ENCODE measurements at places on chromosomes 6 and 20.

DNA sequence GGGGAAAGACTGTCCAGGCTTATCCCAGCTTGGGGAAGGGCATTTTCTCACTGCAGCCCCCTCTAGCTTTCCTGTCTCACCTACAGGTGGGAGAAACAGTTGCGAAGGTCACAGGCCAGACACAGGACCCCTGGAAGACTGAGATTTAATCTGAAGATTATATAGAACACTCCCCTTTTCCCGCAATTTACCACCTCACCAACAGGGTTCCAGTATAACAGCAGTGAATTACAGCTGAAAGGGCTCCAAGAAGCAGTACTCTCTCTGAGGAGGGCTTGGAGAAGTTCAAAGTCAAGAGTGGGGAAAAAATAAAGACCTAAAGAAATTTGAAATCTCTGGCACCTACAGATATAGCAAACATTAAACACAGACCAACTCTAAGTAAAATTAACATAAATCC lies 111.9 kb downstream of the ANKRD60 start:
- no peak for DNase-seq

DNA sequence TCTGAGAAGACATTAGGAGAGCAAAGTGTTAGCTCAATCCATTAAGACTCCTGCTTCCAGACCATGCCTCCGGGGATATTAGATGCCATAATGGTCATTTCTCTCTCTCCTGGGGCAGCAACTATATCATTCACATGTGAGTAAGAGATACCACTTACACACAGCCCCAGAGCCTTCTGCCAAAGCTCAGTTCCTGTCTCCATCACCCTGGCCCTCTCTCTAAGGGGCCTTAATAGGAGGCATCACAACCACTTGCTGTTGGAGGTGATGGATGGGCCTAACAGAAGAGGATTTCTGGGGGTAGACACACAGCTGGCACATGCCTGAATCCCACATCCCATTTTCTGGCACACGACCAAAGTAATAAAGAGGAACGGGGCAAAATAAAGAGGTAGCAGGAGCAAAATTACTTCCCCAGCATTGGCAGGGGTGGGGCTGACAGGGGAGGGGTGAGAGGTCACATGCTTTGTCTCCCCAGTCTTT lies 34.0 kb upstream of the VSTM2L start:
- DNase-seq: no peak

GRCh38 chr6:127484212-127484863 lies 25.1 kb upstream of the KIAA0408 start:
- no peak for DNase-seq

- no peak for DNase-seq
Observed at GRCh38 chr6:13131935-13132661, 196.2 kb downstream of the TBC1D7 start.

- DNase-seq: no peak
Observed at GRCh38 chr6:119736296-119737021, 386.9 kb upstream of the MAN1A1 start.

- no peak for DNase-seq
Observed at GRCh38 chr20:54231036-54231435, 23.1 kb downstream of the PFDN4 start.

DNA sequence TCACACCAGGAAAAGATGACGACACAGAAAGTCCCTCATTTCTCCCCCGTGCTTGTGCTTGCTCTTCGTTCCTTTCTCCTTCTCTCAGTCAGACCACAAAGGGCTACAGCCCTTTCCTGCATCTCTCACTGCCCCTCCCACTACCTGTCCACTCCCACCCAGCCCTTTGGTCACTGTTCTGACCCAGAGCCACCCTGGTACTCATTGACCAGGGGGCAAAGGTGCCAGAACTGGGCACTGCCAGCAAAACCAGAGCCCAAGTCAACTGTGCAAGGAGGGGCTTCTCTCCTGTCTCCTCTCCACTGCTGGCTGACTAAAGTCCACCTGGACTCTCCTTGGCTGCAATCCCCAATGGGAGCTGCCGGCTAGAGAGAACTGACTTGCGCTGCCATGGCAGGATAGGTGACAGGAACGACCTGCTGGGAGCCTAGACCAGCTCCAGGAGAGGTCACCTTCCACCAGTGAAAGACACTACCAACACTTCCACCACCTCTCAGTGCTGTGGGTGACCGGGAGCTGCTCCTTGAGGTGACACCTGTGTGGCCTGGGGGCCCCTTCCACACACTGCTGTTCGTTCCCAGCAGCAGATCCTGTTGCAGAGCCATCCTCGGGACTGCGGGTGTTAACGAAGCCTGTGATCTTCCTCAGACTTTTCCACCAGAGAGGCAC lies 32.8 kb downstream of the KCNK17 start:
- DNase-seq: no peak

GRCh38 chr6:3882431-3882830 lies 33.3 kb downstream of the FAM50B start:
- DNase-seq: no peak

- no peak for DNase-seq
Observed at GRCh38 chr6:121837545-121838229, 402.2 kb downstream of the GJA1 start.

DNA sequence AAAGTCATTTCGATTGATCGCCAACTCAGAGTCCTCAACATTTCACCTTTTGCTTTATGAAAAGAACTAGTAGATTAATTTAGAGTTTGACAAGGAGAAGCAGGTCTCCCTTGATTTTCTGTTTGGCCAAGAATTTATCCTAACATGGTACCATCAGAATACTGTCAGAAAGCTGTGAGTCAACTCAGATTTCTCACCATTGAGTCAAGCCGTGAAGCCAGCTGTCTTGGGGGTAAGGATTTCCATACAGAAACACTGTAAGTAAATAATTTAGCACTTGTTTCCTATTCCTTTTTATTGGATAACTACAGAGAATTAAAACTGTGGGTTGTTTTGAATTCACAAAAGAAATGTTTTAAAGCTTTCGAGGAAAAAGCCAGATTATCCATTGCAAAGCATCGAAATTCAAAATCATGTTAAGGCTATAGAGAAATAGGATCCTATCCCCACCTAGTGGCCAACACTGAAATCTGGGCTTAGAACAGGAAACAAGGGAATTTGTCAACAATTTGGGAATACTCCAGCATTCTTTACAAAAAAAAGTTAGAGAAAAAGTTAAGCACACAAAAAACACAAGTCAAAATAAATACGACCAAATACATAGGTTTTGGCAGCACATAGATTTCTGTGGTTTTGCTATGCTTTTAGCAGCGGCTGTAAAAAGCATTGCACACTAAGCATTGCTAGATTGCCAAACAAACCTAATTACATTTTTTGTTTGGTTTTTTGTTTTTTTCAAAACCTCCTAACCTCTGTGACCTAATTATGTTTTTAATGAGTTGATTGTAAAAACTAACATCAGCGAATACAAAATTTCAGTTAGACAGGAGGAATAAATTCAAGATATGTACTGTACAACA lies 44.2 kb downstream of the COL11A2 start:
- DNase-seq: no peak

Measured in stimulated activated CD8-positive, alpha-beta memory T cell treated with anti-CD3 and anti-CD28 coated beads, Interleukin-15, amount 100 ng/mL, for 24 hours (primary cell).